ENCODE measurements at places on chromosomes 12 and 14.

DNA sequence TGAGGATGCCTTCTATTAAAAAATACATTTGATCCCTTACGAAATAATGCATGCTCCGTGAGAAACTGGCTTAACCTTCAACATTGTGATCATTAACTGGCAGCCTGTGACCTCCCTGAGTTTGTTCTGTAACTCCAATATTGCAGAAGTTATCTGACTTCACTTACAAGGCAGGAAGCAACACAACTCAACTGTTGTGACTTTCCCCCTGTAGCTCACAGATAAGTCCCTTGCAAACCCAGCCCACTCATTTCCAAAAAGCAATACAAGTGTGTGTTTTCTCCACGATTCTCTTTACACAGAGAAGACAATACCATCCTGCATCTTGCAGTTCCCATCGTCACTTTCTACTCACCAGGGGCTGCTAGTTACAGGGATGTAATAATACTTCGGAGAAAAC is 304.7 kb upstream of the TMEM132C start:
- DNase-seq, result no peak

- DNase-seq, result no peak
These were observed 98.1 kb upstream of the FGD4 start for GRCh38 chr12:32301216-32301615.

GRCh38 chr14:100041271-100041670 is 24.0 kb upstream of the EVL start:
- DNase-seq, result no peak

DNA sequence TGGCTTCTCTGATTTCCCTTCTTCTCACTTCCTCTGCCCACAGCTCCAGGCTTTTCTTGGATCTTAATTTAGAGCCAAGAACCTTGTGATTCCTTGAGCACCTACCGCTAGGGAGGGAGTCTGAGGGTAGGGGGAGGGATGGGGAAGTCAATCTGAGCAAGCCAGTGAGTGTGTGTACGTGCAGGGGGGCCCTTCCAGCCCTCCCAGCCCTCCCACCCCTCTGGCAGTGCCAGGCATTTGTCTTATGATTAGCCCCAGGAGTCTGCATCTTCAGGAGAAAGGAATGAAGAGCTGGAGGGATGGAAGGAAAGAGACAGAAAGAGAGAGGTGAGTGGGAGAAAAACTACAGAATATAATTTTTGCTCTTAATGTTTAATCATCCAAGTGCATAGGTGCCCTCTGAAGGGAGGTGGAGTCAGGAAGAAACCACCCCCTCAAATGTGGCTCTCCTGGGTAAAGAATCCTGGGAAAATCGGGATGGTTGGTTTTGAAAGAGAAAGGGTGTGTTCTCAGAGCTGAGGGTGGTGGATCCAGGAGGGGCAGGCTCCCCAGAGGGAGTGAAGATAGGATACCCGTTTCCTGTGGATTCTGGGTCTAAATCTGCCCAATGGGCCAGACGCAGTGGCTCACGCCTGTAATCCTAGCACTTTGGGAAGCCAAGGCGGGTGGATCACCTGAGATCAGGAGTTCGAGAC is 2.1 kb downstream of the PIANP start:
- no peak for DNase-seq

DNA sequence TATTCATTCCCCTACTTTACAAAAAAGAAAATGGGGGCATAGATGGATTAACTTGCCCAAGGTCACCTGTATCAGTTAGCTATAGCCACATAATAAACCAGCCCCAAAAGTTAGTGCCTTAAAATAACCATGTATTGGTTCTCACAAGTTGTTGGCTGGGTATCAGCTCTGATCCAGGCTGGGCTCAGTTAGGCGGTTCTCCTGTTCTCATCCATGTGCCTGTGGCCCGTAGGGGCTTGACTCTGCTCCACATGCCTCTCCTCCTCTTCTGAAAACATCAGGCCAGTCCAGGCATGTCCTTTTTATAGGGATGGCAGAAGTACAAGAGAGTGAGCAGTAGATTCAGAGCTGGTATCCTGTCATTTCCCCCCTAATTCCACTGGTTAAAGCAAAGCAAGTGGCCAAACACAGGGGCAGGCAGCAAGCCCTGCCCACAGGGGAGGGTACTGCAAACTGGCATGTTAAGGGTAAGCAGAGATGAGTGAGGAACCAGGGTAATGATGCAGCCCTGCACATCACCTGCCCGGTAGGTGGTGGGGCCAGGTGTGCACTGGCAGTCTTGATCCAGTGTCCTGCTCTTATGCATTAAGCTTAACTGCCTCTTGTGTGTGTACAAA is 47.9 kb upstream of the TUNAR start:
- no peak for DNase-seq

GRCh38 chr12:105449431-105449830 is 118.9 kb downstream of the C12orf75 start:
- no peak for DNase-seq
